Cortex of kidney (tissue), 1 donor: ENCODE measurements at places on chromosomes 7 and 10.

DNA sequence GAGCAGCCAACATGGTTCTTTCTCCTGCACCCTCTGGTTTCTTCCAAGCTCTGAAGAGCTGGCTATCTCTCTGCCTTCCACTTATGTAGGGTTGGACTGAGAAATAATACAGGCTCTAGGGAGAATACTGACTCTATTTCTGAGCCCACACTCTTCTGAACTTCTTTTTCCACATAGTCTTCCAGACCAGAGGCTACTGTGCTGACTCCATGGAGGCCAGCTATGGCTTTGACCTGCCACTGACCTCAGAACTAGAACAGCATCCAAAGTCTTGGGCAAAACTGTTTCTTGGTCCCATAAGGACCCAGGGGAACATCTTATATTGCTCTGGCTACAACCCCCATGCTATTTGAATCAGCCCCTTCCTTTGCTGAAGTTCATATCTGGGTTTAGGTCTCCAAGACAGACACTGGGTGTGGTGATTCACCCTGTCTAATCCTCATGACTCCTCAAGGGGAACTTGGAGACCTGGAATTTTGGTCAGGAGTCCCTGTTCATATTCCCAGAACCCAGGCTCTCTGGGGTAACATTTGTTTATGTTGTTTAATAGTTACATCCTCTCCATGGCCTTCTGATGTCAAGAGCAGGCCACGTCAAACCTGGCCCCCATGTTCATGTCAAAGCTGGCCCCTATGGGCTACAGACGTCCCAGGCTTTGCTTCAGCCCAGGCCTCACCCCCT, 12.1 kb upstream of the PLAU start:
- no peak for DNase-seq

DNA sequence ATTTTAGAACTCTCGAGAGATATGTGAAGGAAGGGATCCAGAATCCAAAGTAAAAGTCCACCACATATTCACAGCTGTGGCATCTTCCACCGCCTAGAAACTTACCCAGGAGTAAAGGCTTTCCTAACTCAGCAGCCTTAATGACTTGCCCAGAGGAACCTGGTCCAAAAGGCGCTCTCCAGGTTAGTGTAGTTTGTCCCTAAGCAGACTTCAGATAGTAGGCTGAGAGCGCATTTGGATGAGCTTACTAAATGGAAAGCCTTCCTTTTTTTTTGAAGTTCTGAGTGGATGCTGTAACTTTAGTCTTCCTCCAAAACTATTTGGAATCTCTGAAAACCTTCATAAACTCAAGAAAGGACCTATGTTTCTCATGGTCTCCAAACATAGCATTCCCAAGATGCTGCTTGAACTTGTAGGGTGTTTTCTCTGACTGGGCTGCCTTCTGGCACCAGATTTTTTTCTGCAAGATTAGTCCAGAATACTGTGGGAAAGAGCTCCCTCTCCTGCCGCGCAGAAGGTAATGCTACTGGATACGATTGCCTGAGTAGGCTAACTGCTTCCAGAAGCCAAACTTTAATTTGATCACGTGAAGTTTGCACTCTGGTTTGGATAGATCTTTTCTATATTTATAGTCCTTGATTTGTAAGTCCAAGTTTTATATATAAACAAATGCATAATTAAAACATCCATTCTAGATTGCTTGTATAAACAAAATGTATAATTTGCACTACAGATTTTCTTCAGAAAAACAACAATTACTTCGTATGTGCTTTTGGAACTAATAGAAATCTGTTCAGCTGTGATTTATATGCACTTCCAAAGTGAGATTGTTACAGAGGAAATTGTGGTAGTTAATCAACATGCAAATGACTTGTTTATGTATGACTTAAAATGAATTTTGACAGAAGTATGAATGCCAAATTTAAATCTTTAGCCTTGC, 19.6 kb upstream of the GPR37 start:
- no peak for DNase-seq

DNA sequence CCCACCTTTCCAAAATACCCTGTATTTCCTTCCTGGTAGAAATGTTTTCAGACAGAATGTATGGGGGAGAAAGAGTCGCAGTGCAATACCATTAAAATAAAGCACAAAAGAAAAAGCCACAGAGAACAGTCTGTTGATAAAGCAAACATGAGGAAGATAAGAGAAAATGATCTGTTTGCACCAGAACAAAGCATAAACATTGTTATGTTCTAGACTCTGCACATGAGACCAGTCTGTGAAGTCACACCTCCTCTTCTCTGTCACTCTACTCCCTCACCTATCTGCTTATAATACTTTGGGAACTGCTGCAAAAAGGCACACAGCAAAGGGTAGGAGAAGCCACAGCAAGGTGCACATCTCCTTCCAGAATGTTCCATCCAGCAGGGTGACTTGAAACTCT, 67.2 kb upstream of the LRGUK start:
- DNase-seq = no peak

DNA sequence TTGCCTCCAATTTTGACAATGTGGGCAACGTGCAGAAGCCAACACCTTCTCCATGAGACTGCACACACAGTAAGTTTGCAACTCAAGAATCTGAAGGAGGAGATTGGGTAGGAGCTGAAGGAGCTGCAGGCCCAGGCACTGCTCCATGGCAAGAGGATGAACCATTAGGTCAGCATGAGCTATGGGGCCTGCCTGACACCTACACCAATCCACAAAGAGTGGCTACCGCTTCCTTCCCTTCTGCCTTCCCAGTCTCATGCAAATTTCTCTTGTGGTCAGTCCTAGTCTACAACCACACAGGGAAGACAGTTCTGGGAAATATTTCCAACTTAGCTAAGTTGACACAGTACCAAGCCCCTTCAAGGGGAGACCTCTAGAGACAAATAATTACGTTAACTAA, 142.0 kb upstream of the ADO start:
- DNase-seq = no peak

DNA sequence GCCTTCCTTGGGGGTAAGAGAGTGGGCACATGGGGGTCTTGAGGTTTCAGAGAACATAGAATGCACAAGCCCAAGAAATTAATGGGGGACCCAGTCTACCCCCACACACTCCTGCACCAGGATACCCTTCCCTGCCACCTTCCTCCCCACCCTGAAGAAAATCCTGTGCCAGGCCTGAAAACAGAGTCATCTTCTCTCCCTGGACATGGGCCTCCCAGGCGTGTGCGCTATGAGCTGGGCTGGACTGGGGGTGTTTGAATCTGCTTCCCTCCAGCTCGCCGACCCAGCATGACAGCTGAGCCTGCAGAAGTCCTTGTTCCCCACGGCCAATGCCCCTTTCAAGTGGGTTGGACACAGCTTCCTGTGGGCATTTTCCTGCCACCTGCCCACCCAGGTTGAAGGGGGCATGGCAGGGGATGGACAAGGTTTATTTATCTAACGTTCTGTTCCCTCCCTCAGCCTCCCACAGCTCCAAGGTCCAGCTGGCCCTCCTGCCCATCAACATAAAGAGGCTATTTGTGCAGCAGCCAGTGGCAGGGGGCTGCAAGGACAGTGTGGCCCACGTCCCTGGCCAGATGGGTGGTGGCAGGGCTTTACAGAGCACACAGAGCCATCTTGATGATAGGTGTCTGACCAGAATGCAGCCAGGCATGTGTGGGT, 141.0 kb downstream of the SH3PXD2A start:
- DNase-seq = no peak

DNA sequence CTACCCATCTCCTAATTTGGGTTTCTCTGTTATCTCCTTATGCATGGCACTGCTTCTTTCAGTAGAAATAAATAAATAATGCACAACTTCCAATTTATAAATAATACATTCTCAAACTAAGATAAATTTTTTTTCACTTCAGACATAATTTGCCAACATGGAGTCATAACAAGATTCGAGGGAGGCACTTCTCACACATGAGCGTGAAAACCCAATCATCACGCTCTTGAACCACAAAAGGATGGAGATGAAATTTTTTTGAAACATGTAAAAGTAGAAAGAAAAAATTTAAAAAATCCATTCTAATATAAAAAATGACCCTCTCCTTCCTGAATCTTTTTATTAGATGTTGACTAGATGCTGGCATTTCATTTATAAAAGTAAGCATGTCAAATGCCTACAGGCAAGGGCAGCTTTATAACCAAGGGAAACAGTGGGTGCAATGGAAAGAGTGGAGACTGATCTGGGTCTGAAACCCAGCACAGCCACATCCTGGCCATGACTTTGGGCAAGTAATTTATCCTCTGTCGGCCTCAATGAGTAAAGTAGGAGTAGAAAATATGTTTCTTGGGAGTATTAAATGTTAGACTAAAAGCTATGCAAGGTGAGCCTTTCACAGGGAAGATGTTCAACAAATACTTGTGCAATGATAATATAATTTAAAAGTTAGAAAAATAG, 185.0 kb downstream of the STK31 start:
- no peak for DNase-seq

GRCh38 chr10:116723428-116724281, 18.7 kb downstream of the HSPA12A start:
- DNase-seq = no peak

GRCh38 chr7:1942243-1942940, 272.3 kb downstream of the ELFN1 start:
- DNase-seq = no peak

DNA sequence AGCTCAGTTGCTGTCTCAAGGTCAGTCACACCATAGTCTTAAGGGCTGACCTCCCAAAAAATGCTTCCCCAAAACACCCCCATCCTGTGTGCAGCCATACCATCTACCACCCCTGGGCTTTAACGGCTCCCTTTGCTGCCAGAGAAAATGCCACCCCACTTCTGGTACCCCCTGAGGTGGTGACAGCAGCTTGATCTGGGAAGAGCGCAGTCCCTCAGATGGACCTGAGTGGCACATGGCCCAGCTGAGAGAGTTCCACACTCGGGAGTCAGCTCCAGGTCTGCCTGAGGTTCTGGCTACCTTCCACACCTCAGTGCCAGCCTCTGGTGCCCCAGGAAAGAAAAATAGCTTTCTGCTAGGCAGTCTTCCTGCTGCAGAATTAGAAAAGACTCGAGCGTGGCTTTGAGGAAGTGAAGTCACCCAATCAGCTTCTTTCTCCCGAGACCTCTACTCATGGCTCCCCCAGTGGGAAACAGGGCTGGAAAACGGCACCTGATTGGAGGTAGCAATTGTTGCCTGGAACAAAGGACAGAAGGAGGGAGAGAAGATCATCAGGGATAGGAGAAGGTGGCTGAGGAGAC, 151.7 kb downstream of the ARHGAP21 start:
- no peak for DNase-seq

GRCh38 chr7:41508755-41509154, 194.1 kb downstream of the INHBA start:
- DNase-seq = no peak

DNA sequence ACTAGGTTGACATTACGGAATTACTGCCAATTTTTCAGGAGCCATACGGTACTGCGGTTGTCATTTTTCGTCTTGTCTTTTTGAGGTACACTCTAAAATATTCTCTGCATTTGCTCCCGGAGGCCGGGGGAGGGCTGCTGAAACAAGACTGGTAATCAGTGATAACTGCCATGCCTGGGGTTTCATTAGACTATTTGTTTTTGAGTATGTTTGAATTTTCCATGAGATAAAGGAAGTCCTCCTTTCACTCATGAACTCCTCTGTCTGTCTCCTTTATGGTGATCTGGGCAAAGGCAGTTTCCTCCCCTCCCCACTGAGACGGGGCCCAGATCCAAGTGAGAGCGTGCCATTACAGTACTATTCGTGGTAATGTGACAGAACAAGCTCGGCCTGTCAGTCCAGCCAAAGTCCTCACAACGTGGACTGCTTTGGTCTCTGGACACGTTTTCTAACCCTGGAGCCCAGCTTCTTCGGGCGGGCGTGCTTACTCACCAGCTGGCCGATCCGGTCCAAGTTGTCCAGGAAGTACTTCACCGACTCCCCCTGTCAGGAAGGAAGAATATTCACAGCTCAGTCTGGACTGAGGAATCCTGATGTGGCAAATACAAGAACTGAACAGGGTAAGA, 45.1 kb downstream of the AMZ1 start:
- no peak for DNase-seq

- no peak for DNase-seq
Measured at GRCh38 chr7:6071406-6071805, 40.2 kb downstream of the ANKRD61 start.

DNA sequence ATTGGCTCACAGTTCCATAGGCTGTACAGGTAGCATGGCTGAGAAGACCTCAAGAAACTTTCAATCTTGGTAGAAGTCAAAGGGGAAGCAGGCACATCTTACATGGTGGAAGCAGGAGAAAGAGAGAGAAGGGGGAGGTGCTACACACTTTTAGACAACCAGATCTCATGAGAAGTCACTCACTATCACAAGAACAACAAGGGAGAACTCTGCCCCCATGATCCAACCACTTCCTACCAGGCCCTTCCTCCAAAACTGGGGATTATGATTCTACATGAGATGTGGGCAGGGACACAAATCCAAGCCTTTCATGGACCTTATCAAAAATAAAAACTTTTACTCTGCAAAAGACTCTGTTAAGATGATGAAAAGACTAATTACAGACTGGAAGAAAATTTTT, 183.2 kb upstream of the TRIM24 start:
- no peak for DNase-seq

- no peak for DNase-seq
Measured at GRCh38 chr7:52777051-52777822, 258.2 kb upstream of the POM121L12 start.

- DNase-seq = no peak
Measured at GRCh38 chr7:1099154-1099542, 11.2 kb downstream of the GPER1 start.

- DNase-seq = no peak
Measured at GRCh38 chr10:97713339-97713825, at the start of gene MARVELD1. TSS of gene MARVELD1 (plus strand) at chr10:97713730. CDS start at chr10:97713877, 147 bp downstream.

- DNase-seq = no peak
Measured at GRCh38 chr7:103101543-103101942, 26.6 kb downstream of the ARMC10 start.

GRCh38 chr7:116310141-116310540, 99.8 kb downstream of the TES start:
- DNase-seq = no peak

- no peak for DNase-seq
Measured at GRCh38 chr7:50595491-50596102, 30.4 kb upstream of the DDC start.

- no peak for DNase-seq
Measured at GRCh38 chr10:43197834-43198681, 59.8 kb downstream of the CSGALNACT2 start.

GRCh38 chr10:55641601-55642000, 719.5 kb downstream of the ZWINT start:
- DNase-seq = no peak

GRCh38 chr7:150313870-150314269, 9.3 kb upstream of the LRRC61 start:
- no peak for DNase-seq

DNA sequence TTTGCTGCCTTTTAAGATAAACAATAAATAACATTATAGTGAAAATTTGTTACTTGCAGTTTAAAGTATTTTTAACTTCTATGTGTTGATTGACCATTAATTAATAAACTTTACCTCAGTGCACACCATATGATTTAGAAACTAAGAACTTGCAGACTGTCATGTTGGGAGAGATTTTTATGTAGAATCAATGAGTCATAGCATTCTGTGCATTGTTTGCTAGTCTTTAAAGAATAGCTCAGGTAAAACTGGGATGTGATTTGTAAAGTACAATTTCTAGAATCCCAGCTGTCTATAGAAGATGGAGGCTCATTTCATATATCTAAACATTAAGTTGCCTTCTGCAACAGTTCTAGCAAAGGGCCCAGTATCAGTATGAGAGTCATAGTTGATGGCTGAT, 199.6 kb upstream of the SEMA3A start:
- DNase-seq = no peak
